NCI-H2081 (cell line): ENCODE measurements at places on chromosomes 16 and 17.

GRCh38 chr16:2177101-2177500, 19.3 kb downstream of the CASKIN1 start:
- no peak for DNase-seq

- no peak for DNase-seq
Observed at GRCh38 chr17:32541640-32542039, 54.8 kb downstream of the CDK5R1 start.

DNA sequence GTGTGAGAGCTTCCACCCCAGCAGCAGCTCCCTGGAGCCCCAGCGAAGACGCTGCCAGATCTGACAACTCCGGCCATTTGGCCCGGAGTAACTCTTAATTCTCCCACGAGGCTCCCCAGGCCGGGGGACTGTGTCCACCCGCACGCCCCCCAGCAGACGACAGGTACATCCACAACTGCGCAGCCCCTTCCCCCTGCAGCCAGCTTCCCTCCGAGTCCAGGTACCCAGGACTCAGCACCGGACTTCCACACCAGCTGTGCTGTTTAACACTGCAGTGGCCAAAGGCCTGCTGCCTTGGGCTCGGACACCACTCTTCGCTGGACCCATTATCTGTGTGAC, 7.2 kb downstream of the SYNGR2 start:
- no peak for DNase-seq

- no peak for DNase-seq
Observed at GRCh38 chr17:41868568-41868967, 3.3 kb upstream of the KLHL11 start.

GRCh38 chr17:17303010-17303846, at the start of gene NT5M:
TSS of gene NT5M (plus strand) at chr17:17303373. CDS start at chr17:17303551, 178 bp downstream.
- peak; percentile 81 for DNase-seq

GRCh38 chr17:43020789-43021740, 1.1 kb downstream of the VAT1 start:
- DNase-seq, result peak; percentile 37

- DNase-seq, result no peak
Observed at GRCh38 chr16:20873331-20873730, 26.8 kb downstream of the DCUN1D3 start.

GRCh38 chr17:60941571-60941970, 263.9 kb downstream of the BCAS3 start:
- no peak for DNase-seq
